ENCODE measurements at places on chromosomes 1 and 21.

GRCh38 chr1:71222668-71223067 is 141.8 kb upstream of the ZRANB2 start:
- DNase-seq, result no peak

DNA sequence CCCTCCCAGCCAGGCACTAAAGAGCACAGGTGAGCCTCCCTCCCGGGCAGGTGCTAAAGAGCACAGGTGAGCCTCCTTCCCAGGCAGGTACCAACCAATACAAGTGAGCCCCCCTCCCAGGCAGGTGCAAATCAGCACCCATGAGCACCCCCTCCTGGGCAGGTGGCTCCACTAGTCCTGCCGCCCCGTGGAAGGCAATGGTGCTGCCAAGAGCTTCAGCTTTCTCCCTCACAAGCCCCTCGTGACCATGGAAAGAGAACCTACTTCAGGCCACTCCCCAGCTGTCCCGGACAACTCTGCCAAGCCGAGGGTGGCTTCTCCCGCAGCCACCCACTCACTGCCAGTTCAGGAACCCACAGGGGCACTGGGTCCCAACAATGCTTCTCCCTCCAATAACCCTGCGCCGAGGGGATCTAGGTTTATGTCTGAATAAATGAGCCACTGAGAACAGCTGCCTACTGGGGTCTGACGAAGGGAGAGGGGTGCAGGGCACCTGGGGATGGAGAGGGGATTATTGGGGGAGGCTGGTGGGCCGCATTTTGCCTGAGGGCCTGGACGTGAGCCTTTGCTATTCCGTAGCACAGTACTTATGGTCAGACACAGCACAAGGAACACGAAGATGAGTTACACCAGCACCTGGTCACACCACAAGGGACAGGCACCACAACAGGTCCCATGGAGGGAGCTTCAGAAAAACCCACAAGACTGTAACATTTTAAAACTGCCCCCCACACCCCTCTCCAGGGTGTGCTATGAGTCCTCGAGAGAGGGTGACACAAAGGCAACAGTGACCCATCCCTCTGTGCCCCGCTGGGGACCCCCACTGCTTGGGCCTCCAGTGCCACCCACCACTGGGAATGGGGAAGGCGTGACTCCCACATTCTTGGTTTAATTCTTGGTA is 46.3 kb downstream of the PRDM15 start:
- no peak for DNase-seq

DNA sequence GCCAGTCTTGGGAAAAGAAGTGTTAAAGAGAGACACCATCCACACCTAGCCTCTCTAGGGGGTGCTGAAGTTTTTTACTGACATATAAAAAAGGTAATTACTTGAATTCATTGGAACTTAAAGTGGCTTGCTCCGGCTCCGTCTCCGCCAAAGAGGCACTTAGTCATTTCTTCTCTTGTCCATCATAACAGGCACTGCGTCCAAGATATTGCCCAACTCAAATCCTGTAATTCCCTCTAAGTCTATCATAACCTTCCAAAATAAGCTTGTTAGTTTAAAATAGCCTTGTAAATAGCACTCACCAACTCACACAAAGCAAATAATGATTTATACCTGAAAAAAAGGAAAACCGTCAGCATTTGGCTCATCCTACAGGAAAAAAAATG is 160.5 kb downstream of the ZBTB18 start:
- no peak for DNase-seq

DNA sequence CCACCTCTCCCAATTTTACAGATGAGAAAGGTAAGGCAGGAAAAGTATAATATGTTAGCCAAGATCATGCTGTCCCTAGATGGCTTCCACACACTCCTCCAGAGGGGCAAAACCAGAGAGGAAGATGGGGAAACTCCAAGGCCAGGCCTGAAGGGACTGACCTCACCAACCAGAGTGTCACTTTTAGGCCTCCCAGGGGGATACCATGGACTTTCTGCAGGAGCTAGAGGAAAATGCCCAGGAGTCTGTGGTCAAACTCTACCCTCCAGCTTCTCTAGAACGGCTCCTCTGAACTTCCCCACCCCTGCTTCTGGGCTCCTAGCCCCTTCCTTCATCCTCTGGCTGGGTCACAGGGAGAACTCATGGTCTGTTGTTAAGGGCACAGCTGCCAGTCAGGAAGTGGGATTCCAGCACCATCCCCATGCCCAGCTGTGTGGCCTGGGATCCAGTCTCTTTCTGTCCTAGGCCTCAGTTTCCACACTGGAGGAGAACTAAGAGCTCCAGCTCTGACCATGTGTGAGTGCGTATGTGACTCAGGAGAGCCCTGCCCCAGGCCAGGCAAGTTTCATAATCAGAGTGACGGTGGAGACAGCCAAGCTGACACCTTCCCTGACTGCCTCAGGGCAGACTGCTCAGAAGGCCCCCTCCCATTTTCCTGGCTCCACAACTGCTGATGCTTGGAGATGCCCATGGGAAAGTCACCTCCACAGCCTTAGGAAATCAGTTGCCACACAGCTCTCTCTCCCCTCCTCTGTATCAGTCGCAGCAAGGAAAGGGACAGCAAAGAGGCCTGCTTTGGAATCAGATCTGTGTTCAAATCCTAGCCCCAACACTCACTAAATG is 1.9 kb downstream of the IGSF8 start:
- DNase-seq, result peak; percentile 51

DNA sequence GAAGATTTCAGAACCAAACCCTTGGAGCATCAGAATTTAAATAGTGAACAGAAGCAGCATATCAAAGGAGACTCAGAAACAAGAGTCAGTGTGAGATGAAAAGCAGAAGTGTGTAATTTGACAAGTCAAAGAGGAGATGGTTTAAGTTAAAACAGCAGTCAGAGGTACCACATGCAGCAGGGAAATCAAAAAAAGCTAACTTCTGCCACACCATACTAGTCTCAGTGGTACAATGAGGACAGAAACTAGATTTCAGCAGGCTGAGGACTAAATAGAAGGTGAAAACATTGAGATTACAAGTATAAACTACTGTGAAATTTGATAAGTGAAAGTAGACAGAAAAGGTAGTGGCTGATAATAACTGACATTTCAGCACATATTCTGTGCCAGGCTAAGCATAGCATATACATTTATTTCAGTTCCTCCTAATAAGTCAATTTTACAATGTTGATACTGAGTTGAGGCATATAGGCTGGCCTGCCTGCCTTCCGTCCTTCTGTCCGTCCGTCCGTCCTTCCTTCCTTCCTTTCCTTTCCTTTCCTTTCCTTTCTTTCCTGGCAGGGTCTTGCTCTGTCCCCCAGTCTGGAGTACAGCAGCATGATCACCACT is 12.6 kb downstream of the SUCO start:
- DNase-seq, result no peak

DNA sequence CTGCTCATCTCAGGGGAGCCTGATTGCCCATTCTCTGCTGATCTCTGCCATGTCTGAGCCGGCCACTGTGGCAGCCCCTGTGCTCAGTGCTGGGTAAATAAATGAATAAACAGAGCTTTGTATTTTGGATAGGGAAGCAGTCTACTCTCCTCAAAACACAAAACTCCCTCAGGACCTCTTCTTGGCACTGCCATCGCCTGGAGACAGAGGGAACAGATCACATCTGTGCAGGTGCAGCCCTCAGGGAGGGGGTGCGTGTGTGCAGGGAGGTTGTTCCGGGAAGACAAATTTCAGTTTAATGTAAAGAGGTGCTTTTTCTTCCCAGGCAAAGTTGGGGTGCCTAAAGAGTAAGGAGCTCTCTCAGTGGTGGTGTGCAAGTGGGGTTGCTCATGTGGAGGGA is 7.7 kb upstream of the FAM167B start:
- DNase-seq, result no peak

Measured in hepatocyte (in vitro differentiated cells).